Transverse colon (tissue), 4 donors: ENCODE measurements at places on chromosomes 3 and 15. TPM values are rescaled to one million over a fixed set of nuclear protein-coding genes. Genes with fewer than 3 reads are reported as not detected.

KCNMB3 gene
- 1.8 TPM for total RNA-seq

ZDHHC3 gene
- total RNA-seq: 258 TPM

ZNF660 gene
- total RNA-seq: not detected

FBXL2 gene
- 2.6 TPM for total RNA-seq

ACSBG1 gene
- total RNA-seq: not detected

DNA sequence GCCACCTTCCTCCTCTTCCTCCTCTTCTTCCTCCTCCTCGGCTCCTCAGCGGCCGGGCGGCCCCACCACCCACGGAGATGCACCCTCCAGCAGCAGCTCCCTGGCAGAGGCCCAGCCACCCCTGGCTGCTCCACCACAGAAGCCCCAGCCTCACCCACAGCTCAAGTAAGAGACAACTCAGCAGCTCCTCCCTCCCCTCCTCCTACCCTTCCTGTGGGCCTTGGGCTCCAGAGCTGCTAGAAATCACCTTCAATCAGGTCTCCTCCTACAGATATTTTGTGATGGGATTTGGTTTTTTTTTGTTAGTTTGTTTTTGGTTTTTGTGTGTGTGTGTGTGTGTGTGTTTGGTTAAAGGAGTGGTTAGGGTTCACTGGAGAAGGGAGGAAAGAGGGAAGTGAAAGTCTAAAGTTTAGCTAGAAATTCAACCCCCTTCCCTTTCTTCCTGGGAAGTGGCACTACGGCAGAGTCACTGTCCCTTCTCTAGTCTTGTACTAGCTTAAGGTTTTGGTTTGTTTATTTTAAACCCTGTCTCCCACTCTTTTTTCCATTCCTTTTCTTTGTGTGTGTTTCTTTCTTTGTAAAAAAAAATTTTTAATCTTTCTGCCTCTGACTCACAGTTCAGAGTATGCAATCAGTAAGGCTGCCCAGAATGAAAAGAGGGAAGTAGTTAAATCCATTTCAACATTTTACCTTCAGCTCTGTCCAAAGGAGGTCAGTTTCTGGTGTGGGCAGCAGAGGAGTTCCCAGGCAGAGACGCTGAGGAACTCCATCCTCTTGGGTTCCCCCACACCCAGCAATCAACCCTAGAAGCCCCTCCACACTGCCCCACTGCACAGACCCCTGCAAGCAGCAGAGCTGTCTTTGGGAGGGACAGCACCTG lies 29.0 kb upstream of the TIMP4 start:
- DNase-seq: peak; percentile 34

DNA sequence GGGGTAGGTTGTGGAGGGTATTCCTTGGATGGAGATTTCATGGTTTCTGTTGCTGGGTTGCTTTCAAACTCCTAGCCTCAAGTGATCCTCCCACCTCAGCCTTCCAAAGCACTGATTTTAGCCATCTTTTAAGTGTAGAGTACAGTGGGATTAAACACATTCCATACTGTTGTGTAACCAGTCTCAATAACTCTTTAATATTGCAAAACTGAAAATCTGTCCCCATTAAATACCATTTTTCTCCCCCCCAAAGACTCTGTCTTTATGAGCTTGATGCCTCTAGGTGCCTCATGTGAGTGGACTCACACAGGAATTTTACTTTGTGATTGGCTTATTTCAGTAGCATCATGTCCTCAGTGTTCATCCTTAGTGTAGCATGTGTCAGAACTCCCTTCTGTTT lies 74.7 kb upstream of the ATP10A start:
- no peak for DNase-seq

DNA sequence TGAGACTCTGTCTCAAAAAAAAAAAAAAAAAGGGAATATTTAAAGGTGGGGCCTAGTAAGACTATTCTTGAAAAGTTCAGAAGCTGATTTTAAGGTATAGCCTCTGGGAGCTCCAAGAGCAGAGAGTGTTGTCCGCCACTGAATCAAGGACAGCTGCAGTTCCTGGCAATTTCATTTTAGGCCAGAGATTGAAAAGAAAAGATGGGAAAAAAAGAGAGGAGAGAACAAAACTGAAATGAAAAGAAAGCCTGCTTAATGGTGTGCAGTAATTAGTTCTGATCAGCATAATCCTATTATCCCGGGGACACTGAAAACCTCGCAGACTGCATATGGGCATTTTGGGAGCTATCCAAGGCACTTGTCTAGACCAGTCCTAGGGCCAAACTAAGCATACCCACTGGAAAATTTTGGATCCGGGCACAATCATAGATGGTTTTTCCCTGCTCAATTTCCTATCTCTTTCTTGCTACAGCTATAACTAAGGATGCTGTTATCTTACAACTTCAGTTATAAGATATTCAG lies 43.2 kb downstream of the EHHADH start:
- no peak for DNase-seq

DNA sequence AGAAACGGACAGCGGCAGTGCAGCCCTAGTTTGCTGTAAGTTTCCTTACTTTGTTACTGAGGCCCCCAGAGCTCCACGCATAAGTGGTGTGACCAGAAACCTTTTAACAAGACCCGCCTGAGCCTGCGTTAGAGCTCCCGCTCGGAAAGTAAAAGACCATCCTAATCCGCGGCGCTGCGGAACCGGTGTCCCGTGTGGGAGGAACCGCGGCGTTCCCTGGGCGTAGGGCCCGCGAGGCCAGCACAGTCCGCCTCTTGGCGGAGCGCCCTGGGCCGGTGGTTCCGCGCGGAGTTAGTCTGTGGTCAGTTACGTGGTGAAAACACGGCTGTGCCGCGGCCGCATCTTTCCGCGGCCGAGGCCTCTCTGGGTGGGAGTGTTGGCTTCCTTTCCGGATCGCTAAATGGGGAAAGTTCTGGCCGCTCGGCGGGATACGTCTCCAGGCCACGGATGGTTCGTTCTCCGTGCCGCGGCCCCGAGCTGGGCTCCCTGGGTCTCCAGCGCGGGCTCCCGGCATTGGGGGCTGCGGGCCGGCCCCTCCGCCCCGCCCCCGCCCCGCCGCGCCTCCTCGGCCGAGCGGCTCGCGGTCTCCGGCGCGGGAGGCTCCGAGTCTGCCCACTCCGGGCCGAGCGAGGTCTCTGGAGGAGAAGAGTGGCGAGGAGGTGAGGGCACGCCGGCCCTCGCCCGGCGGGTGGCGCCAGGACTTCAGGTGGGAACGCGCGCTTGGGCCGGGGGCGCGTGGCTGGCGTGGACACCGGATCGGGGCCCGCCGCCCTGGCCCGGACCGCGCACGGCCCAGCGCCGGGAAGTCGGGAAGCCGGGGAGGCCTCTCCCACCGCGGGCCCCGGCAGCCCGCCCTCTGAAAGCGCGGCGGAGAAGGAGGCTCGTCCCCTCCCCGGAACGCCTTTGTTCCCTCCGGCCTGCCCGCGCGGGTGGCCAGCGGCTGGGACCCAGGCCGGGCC lies 754 bp downstream of the B3GNT5 start:
- DNase-seq: peak; percentile 68

GRCh38 chr3:48426944-48427629 lies 2.8 kb downstream of the PLXNB1 start:
- DNase-seq: no peak

DNA sequence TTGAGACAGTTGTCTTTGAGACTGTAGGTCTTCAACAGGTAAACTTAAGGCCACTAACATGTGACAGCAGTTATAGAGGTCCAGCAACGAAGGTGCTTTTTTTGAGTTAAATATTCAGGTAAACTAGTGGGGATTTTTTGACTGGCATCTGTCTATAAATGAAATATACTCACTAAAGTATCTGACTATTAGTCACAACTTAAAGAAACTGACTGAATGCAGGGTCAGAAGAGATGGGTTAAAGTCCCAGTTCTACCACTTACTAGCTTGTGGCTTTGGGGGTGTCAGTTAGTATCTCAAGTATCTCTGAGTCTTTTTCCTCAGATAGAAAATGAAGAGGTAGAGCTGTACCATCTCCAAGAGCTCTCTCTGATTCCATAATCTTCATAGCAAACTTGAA lies 18.0 kb downstream of the MIX23 start:
- DNase-seq: no peak

DNA sequence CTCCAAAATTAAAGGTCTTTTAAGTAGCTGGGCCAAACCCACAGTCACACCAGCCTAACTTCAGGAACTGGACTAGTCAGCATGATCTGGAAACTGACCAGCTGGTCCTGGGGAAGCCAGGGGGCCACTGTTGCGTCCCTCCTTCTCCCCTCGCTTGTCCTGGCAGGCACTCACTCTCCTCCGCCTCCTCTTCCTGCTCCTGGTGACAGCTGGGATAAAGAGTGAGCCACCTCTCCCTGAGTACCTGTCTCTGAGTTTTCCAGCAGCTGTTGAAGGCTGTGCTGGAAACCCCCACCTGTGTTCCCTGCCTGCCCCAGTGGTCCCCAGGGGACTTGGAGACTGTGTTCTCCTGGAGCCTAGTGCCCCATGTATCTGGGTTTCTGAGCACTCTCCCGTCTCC lies 56.0 kb downstream of the FGD5 start:
- DNase-seq: no peak

- DNase-seq: no peak
Observed at GRCh38 chr3:188584162-188584529, 430.2 kb downstream of the LPP start.

- no peak for DNase-seq
Observed at GRCh38 chr15:28147801-28148200, 48.7 kb upstream of the OCA2 start.

DNA sequence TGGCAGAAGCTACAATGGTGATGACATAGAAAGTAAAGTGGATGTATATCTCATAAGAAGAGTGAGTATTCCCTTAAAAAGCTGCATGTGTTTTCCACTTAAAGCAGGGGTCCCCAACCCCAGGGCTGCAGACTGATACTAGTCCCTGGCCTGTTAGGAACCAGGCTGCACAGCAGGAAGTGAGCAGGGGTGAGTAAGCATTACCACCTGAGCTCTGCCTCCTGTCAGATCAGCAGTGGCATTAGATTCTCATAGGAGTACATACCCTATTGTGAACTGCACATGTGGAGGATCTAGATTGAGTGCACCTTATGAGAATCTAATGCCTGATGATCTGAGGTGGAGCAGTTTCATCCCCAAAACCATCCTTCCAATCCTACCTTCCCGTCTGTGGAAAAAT lies 126.1 kb upstream of the CMC1 start:
- no peak for DNase-seq

DNA sequence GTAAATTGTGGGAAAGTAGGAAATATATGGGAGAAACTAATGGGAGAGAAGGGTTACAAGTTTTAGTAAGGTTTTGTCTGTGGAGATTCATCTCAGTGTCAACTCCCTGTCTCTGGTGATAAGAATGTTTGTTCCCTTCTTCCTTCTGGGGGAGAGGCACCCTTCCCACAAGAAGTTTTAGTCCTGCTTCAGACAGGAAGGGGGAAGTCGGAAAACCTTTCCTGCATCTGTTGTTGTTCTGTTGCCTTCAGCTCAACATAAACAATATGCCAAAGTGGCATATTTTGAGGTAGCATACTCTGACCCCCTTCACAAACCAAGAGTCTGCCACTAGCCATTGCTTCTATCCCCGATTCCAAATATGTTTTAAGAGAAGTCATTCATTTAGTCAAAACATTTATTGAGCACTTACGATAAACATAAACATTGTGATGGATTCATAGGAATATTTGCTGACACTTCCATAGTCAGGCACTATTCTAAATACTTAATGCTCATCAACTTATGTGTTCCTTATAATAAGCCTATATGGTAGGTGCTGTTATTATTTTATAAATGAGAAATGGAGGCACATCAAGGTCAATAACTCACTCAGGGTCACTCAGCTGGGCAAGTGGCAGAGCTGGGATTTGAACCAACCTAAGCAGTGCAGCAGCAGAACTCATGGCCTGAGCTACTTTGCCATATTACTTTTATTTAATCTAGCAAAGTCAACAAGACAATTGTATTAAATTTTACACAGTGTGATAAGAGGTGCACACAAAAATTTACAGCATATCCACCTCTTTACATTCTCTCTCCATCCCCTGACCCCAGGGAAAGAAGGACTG lies 34.2 kb upstream of the TIMP4 start:
- DNase-seq: no peak

DNA sequence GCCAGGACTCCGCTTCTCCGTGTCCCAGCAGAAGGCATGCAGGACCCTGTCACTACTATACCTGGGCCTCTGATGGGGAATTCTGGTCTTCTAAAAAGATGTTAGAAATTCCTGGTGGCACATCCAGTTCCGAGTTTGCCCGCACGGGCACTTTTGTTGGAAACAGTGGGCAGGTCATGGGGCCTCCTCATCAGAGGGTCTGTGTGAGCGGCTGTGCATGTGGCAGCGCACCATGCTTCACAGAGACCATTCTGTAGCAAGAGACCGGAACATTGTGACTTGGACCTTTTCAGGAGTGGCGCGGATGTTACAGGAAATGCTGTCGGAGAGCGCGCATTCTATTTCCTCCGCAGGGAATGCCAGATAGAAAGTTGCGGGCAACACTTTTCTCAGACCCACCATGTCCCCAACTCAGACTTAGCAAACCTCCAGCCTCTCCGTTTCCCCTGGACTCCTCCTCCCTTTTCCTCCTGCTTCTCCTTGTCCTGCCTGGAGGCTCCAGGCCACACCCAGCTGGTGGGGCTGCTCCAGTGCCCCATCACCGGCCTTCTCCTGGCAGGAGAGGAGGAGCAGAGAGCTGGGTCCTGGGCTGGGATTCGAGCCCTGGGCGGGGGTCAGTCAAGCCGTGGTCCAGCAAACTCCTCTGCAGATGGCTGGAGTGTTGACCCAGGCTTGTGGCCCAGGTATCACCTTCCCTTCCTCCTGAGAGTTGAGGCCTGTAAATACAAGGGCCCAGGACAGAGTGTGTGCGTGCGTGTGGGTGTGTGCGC lies 46.6 kb downstream of the KLF13 start:
- DNase-seq: no peak

- DNase-seq: no peak
Observed at GRCh38 chr15:58423205-58423604, 8.6 kb upstream of the LIPC start.

GRCh38 chr3:167497903-167498302 lies 24.1 kb upstream of the SERPINI2 start:
- no peak for DNase-seq

GRCh38 chr3:136860541-136860940 lies 1.5 kb upstream of the NCK1 start:
- no peak for DNase-seq

- no peak for DNase-seq
Observed at GRCh38 chr3:168858327-168858726, 762.6 kb upstream of the GOLIM4 start.

GRCh38 chr3:64264501-64265109 lies 39.3 kb upstream of the PRICKLE2 start:
- DNase-seq: no peak

DNA sequence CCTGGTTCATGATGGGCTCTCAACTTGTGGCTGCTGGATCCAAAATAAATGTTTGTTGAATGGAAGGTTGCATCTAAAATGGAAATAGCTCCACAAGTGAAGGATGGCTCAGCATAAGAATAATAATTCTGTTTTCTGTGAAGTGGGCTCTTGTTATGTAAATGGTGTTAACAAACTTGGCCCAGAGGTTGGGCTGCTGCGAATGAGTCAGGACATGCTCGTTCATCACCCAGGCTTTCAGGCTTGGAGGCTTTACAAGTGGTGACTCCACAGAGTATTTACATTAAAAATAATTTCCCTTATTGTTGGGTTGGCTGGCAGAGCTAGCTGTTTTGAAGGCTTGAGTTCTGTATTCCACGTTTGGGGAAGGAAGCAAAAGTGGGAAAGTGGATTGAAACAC lies 60.5 kb downstream of the ITGB5 start:
- no peak for DNase-seq
